ENCODE measurements at places on chromosomes 13 and 19.

DNA sequence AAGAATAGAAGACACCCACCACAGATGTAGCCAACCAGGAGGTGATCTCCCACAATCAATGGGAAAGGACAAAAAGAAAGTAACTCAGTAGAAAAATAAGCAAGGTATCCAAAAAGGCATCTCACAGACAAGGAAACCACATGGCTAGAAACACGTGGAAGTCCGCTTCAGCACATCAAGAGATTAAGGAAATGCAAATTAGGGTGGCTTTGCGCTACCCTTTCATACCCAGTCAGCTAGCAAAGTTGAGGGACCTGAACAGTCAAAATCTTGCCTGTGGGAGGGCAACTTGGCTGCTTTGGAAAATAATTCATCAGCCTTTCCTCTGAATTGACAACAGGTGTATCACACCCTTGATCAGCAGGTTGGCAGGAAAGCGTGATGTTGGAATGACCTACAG lies 11.6 kb upstream of the UQCR11 start:
- no peak for DNase-seq

DNA sequence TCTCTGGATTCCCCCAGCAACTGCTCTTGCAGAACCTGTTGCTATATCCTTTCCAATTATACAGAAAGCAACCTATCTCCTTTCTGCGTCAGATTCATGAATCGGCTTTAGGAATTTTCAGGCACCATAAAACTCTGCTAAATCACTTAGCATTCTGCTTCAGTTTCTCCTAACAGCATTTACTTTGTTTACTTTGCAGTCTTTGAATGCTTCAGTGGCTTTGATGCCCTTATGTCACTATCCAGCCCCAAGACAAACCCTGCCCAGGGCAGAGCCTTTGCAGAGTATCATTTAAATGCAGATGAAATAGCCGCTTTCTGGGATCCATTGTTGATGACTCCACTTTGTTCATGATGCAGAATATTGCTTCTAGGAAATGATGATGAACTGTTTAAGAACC lies 43.1 kb downstream of the SLITRK1 start:
- no peak for DNase-seq

DNA sequence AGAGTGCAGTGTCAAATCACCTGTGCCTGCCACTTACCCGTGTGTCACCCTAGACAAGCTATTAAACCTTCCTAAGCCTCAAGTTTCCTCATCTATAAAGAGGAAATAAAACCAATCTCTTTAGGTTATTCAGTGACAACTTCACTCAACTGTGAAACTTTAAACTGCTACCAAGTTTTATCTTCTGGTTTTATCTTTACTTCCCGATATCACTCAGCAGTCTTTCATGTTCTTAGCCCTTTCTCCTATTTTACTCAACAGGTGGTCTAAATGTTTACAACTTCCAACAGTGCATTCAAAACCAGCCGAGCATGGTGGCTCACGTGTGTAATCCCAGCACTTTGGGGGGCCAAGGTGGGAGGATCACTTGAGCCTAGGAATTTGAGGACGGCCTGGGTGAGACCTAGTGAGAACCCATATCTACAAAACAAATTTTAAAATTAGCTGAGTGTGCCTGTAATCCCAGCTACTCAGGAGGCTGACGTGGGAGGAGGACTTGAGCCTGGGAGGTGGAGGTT lies 59.6 kb downstream of the GPALPP1 start:
- no peak for DNase-seq

DNA sequence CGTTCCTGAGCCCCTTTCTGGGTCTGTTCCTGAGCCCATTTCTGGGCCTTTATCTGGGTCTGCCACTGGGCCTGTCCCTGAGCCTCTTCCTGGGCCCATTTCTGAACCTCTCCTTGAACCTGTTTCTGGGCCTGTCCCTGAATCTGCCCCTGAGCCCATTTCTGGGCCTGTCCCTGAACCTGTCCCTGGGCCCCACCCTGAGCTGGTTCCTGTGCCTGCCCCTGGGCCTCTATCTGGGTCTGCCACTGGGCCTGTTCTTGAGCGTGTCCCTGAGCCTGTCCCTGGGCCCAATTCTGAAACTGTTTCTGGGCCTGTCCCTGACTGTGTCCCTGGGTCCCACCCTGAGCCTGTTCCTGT lies 40.4 kb upstream of the GRTP1 start:
- no peak for DNase-seq

GRCh38 chr19:37304190-37304883 lies 66.6 kb upstream of the ZNF527 start:
- no peak for DNase-seq

- DNase-seq: no peak
These were observed 28.4 kb downstream of the UBAC2 start for GRCh38 chr13:99228737-99229691.

- DNase-seq: no peak
These were observed 2.9 kb upstream of the ZIC5 start for GRCh38 chr13:99974296-99974938.

DNA sequence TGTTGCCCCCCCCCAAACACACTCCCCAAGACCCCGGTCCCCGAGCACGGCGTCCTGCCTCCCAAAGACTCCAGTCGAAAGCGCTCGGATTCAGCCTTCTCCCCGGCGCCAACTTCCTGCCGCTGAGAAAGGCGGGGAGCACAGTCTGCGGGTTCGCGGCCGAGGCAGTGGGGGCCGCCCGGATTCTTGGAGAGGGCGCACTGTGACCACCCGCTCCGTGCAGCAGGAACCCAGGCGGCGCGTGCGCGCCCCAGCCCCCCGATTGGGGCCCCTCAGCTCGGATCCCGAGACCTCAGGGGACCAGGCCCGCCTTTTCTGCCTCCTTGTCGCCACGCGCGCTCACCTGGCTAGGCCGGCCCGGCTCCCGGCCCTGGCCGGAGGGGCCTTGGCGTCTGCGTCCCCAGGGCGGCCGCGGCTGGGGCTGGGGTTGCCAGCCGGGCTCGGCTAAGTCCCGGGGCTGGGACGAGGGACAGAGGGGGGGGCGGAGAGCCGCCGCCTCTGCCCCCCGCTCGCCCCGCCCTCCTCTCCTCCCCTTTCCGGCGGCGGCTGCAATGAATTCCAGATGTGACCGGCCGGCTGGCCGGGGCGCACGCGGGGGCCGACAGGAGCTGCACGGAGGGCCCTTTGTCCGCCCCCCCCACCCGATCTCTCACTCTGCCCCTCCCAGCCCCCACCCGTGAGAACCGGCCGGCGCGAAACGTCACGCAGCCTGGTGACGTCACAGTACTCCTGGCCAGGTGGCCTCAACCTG lies at the start of gene S1PR2:
Gene S1PR2, minus strand, starts transcription at position 471 of the 751 bp plus-strand sequence. CDS start 6,426 bp downstream, outside the sequence.
- peak; percentile 52 for DNase-seq

GRCh38 chr13:97574926-97575325 lies 141.0 kb downstream of the RAP2A start:
- no peak for DNase-seq
